ENCODE measurements at places on chromosomes 3 and 15. TPM values are rescaled to one million over a fixed set of nuclear protein-coding genes. Genes with fewer than 3 reads are reported as not detected.

CPA3 gene
- not detected for total RNA-seq

C3orf80 gene
- 0.59 TPM for total RNA-seq

CIDEC gene
- total RNA-seq = not detected

GCNT3 gene
- total RNA-seq = 0.23 TPM

CGNL1 gene
- 0.59 TPM for total RNA-seq

TXNRD3 gene
- 10.6 TPM for total RNA-seq

ZNF660 gene
- total RNA-seq = 1.9 TPM

PLA2G4D gene
- not detected for total RNA-seq

ROBO2 gene
- 4.9 TPM for total RNA-seq

CLRN1 gene
- not detected for total RNA-seq

DGKG gene
- under 0.01 TPM for total RNA-seq

SKOR1 gene
- under 0.01 TPM for total RNA-seq

DPPA2 gene
- not detected for total RNA-seq

C3orf62 gene
- total RNA-seq = 0.59 TPM

SLC12A1 gene
- not detected for total RNA-seq

HRG gene
- not detected for total RNA-seq

CEMIP gene
- total RNA-seq = 955 TPM

ITIH1 gene
- not detected for total RNA-seq

ISLR gene
- 87.3 TPM for total RNA-seq

CRYGS gene
- total RNA-seq = 0.75 TPM

SNURF gene
- 141 TPM for total RNA-seq

B3GNT5 gene
- 1.4 TPM for total RNA-seq

CASR gene
- total RNA-seq = not detected

POLQ gene
- total RNA-seq = 0.70 TPM

POPDC2 gene
- 0.15 TPM for total RNA-seq

BCHE gene
- 0.08 TPM for total RNA-seq

DNAH1 gene
- 1.7 TPM for total RNA-seq

HERC2 gene
- total RNA-seq = 45.7 TPM

PPM1M gene
- total RNA-seq = 26.1 TPM

ADAMTSL3 gene
- total RNA-seq = 0.75 TPM

SLC28A2 gene
- not detected for total RNA-seq

PAQR9 gene
- total RNA-seq = 0.08 TPM

CLEC3B gene
- total RNA-seq = 46.7 TPM

ZFAND6 gene
- 81.7 TPM for total RNA-seq

RARB gene
- total RNA-seq = 32.2 TPM

DUOX2 gene
- under 0.01 TPM for total RNA-seq

CFAP20DC gene
- total RNA-seq = 0.82 TPM

LRRC31 gene
- not detected for total RNA-seq

CCR1 gene
- not detected for total RNA-seq

CLDN16 gene
- total RNA-seq = not detected

GOLGA8N gene
- total RNA-seq = 4.2 TPM

TRH gene
- total RNA-seq = not detected

TGM5 gene
- total RNA-seq = not detected

UBA7 gene
- total RNA-seq = 32.1 TPM

ARRDC4 gene
- total RNA-seq = 6.7 TPM

THBS1 gene
- total RNA-seq = 3,043 TPM

EPHA6 gene
- not detected for total RNA-seq

GABRB3 gene
- total RNA-seq = 0.45 TPM

GPR176 gene
- total RNA-seq = 163 TPM

CEP63 gene
- 13.0 TPM for total RNA-seq

NAALADL2 gene
- 2.0 TPM for total RNA-seq

CD200 gene
- total RNA-seq = 24.0 TPM

FBXO40 gene
- total RNA-seq = not detected

LYZL4 gene
- total RNA-seq = 0.23 TPM

ABI3BP gene
- 1.6 TPM for total RNA-seq

SGO1 gene
- 1.7 TPM for total RNA-seq

Measured in smooth muscle cell of the coronary artery (primary cell).